Testis (tissue), 5 donors: ENCODE measurements at places on chromosomes 7 and 10.

- no peak for DNase-seq
Measured at GRCh38 chr7:136056651-136057231, 79.6 kb upstream of the MTPN start.

- DNase-seq: no peak
Measured at GRCh38 chr10:16478801-16479200, 42.0 kb downstream of the PTER start.

DNA sequence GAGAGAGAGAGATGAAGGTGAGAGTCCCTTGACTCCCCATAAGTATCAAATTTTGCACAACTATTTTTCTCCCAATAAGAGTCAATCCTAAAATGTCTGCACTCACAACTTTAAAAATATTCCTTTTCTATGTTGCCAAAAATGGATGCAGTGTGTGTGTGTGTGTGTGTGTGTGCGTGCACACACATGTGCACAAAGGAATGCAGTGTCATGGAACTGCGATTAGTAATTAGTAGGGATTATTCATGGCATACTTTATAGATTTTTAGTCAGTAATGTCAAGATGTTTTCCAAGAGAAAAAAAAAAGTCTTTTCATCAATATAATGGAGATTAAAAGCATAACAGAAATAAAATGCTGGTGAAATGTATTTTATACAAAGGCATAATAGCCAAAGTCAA is 179.1 kb upstream of the LRRTM3 start:
- DNase-seq: no peak

- DNase-seq: no peak
Measured at GRCh38 chr7:66919304-66919703, 1.7 kb upstream of the TMEM248 start.

- no peak for DNase-seq
Measured at GRCh38 chr7:158123753-158124152, 463.9 kb downstream of the PTPRN2 start.

DNA sequence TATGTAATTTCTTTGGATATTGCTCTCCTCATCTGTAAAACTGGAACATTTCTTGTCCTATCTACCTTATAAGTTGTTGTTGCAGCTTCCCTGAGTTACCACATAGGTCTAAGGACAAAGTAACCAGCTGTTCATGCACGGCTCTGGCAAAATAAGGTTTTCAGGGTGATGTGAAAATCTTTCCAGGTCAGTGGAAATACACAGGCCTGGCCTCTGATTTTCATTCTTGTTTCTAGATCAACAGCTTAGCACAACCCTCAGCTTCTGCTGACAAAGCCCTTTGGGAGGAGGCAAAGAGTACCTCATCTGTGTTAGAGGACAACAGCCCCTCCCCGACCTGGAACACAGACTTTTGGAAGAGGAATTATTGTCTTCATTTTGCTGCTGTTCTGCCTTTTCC is 117.5 kb upstream of the AGK start:
- DNase-seq: peak; percentile 39

DNA sequence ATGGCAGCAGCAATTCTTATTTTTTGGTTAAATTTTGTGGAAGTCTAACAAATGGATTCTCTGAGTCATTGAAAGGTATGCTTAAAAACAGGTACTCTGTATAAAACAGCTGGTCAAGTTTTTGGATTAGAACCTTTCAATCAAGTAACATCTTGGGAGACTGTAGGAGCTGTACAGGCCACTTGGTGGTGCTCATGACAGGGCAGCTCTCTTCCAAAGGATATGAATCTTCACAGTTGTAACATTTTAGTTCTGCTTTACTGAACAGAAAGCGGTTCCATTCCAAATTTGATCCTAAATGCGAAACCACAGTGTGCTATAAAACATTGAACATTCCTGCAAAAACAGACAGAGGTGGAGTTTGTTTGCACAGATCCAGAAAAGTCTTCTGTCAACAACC is 44.5 kb upstream of the AGR3 start:
- peak; percentile 65 for DNase-seq

DNA sequence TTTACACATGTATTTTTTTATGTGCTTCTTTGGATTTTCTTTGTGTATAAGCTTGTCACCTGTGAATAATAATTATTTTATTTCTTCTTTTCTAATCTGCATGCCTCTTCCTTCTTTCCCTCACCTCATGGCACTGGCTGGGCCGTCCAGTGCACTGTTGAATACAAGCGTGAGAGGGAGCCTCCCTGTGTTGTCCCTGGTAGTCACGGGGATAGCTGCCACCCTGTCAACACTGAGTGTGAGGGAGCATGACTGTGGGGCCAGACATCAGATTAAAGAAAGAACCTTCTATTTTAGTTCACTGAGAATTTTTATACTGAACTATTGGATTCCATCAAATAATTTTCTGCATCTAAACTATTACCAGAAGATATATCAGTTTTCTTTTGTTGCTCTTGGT is 187.9 kb downstream of the CDC14C start:
- no peak for DNase-seq

DNA sequence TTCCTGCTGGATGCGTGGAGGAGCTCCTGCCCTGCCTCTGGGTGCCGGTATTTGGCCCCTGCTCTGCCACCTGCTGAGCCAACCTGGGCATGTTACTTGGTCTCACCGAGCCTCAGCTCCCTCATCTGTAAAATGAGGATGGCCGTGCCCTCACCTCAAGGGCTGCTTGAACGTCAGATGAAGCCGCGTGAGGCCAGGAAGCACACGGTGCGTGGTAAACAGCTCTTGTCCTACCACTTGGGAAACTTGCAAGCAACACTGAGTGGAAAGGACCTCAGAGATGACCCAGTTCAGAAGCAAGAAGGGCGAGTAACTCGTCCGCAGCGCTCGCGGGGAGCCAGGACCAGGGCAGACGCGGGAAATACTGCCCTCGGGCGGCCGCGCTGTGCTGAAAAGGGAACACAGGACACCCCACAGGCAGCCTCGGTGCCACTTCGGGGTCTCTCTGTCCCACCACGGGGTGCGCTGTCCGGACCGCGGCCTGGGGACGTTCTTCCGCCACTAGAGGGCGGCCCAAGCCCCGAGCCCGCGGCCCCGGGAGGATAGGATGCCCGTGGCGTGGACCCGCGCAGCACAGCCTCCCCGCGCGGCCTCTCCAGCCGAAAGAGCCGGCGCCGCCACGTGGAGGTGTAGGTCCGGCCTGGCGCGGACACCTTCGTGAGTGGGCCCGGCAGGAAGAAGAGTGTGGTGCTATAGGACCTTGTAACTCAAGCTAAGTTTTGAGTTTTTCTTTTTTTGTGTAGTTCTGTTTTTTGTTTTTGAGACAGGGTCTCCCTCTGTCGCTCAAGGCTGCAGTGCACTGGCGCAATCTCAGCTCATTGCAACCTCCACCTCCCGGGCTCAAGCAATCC is 94.1 kb downstream of the PRKAG2 start:
- peak; percentile 77 for DNase-seq

- no peak for DNase-seq
Measured at GRCh38 chr7:117728890-117729624, 144.2 kb downstream of the CTTNBP2 start.

DNA sequence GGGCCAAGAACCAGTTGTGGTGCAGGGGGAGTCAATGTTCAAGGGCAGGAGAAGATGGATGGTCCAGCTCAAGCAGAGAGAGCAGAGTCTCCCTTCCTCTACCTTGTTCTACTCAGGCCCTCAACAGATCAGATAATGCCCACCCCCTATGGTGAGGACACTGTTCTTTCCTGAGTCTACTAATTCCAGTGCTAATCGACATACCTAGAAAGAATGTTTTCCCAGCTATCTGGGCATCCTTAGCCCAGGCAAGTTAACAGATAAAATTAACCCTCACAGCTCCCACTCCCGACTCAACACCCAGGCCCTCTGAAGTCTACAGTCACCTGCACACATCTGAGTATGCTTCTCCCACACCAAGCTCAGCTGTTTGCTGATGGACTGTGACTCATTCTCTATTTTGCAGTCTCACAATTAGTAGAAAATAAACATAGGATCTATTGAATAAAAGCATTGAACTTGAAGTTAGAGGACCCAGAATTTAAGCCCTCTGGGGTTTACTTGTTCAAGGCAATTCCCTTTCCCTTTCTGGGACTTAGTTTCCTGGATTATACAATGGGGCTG is 17.1 kb downstream of the COL13A1 start:
- DNase-seq: no peak

DNA sequence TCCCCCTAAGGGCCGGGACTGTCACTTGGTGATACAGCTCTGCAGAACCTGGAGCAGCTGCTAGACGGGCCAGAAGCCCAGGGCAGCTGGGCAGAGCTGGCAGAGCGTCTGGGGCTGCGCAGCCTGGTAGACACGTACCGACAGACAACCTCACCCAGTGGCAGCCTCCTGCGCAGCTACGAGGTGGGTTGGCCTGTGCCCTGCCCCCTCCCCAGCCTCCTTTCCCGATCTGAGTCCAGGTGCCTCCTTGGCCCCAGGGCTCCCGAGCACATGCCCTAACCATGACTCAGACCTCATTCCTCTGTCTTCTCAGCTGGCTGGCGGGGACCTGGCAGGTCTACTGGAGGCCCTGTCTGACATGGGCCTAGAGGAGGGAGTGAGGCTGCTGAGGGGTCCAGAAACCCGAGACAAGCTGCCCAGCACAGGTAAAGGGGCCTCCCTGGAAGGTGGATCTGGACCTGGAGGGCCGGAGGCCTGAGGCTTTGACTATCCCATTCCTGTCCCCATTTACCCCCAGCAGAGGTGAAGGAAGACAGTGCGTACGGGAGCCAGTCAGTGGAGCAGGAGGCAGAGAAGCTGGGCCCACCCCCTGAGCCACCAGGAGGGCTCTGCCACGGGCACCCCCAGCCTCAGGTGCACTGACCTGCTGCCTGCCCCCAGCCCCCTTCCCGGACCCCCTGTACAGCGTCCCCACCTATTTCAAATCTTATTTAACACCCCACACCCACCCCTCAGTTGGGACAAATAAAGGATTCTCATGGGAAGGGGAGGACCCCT is 6.4 kb downstream of the NFKB2 start:
- DNase-seq: no peak

- DNase-seq: no peak
Measured at GRCh38 chr10:23755556-23755955, 316.7 kb downstream of the OTUD1 start.

- no peak for DNase-seq
Measured at GRCh38 chr10:60963441-60964256, 19.7 kb upstream of the RHOBTB1 start.

DNA sequence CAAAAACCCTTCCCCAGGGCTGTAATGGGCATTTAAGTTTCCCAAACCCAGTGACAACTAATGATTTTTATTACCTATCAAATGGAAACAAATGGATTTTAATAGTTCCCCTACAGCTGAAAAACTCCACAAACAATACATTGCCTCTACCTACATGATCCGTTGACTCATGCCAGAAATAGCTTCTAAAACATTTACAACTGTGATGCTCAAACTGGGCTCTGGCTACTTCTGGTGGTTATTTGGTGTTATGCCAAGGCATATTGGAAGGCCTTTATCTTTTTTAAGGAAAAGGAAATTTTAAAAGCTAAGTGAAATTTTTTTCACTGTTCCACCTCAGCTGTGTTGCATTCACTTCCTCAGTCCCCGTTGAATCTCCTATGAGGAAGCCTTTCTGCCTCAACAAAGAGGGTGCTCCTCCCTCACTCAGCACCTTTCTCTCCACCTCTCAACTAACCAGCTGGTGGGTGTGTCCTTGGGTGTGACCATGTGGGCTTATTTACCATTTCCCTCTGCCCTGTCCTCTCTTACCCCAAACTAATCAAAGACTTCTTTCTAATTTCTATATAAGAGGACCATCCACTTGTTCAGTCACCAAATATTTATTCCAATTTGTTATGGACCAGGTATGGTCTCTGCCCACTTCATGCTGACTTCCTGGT is 82.9 kb downstream of the PRTFDC1 start:
- DNase-seq: no peak

DNA sequence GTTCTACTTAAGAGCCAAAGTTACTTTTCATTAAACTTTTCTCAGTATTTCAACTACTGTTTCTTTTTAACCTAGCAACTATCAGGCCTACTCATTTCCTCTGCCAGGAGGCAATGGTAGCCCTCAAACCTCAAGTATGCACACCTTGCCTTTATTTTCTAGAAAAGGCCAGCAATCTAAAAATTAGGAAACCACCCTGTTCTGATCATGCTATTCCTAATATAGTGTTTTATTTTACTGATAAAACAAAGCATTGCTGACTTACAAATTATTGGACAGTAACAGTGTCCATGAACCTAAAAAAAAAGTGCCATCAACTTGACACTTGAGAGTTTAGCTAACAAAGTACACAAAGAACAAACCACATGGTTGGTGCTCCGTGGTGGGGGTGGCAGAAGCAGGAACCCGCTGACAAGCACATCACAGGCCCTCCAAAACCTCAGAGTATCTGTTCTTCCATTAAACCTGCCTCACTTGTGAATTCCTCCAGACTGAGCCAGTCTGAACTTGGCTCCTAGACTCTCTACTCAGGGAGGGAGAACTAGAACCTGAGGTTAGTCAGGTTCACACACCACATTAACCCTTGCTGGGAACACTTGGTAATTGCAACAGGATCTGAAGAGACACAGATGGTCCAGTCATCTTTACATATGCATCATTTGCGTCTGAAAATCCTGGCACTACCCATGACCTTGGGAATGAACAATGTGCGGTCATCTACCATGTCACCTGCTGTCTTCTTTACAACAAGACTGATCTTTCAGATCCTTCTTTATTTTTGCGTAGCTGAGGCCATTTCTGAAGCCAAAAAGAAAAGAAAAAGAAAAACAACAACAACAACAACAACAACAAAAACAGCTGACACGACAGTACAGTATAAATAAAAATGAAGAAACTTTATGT is 31.9 kb downstream of the PIP4K2A start:
- DNase-seq: no peak

- DNase-seq: no peak
Measured at GRCh38 chr7:143499246-143499645, 21.6 kb downstream of the TAS2R41 start.

- DNase-seq: no peak
Measured at GRCh38 chr10:113041324-113041723, 91.3 kb downstream of the TCF7L2 start.

- DNase-seq: no peak
Measured at GRCh38 chr10:12509794-12510100, 160.4 kb downstream of the CAMK1D start.

DNA sequence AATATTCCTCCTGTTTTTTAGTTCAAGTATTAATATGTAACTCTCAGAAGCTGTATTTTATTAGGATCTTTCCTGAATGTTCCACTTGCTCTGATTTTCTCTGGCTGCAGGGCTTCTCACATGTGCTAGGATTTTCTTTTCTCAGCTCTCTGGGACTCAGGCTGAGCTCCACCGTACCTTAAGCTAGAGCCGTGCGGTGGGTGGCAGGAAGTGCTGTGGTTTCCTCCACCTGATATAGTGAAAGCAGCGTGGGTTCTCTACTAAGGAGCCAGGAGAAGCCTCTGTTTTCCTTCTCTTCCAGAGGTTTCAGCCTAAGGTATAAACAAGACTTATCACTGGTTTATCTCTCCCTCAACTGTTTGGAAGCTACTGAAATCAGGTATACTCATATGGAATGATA is 433.6 kb downstream of the NRG3 start:
- no peak for DNase-seq

GRCh38 chr10:122419016-122419415 is 35.4 kb upstream of the ARMS2 start:
- DNase-seq: no peak

- no peak for DNase-seq
Measured at GRCh38 chr10:32070645-32071044, 14.4 kb upstream of the KIF5B start.

- no peak for DNase-seq
Measured at GRCh38 chr7:91249506-91250233, 14.6 kb upstream of the FZD1 start.

GRCh38 chr10:112535531-112535951 is 88.5 kb downstream of the VTI1A start:
- DNase-seq: no peak
